ENCODE measurements at places on chromosomes 11 and 22.

DNA sequence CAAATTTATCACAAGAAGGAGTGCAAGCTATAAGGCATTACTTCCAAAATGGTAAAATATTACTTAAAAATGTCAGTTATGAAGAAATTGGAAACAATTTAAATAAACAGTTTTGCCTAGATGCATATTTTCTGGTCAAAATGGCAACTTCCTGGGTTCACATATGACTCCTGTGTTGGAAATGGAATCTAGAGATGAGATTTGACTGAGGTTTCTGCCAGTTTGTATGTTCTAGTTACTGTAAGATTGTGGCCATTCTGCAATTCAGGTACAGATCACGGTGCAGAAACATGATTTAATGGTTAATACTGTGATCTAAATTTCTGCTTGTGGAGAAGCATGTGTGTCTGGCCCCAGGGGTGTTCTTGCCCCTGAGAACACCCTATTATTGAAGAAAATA is 3.4 kb upstream of the OR4C6 start:
- DNase-seq = no peak

- DNase-seq = no peak
Observed at GRCh38 chr22:35316751-35317150, 17.1 kb downstream of the TOM1 start.

DNA sequence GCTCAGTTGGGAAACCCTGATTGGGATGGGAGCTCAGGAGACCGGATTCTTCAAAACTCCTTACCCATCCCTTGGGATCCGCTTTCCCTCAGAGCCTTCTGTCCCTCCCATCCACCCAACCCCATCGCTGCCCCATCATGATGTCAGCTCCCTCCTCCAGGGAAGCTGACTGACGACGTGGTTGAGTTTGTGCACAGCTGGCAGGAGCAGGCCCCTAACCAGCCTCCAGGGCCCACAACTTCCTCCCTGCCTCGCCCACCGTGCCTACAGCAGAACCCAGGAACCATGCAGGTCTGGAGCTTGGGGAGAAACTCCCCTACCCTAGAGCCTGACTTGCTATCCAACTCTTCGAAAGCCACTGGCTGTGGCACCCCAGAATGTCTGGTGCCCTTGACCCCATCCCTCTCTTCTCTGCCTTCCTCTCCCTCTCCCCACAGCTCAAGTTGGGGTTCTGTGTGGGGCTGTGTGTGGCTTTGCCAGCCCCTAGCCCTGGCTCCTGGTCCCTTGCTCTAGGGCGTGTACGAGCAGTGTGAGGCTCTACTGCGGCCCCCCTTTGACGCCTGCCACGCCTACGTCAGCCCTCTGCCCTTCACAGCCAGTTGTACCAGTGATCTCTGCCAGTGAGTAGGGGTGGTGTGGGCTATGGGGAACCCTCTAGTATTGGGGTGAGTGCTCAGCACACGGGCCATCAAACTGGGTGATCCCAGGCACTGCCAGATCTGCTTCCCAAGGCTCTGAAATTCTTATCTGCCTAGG is 11.1 kb downstream of the OTOG start:
- no peak for DNase-seq

GRCh38 chr11:75536786-75537641 is 11.3 kb upstream of the GDPD5 start:
- DNase-seq = no peak

DNA sequence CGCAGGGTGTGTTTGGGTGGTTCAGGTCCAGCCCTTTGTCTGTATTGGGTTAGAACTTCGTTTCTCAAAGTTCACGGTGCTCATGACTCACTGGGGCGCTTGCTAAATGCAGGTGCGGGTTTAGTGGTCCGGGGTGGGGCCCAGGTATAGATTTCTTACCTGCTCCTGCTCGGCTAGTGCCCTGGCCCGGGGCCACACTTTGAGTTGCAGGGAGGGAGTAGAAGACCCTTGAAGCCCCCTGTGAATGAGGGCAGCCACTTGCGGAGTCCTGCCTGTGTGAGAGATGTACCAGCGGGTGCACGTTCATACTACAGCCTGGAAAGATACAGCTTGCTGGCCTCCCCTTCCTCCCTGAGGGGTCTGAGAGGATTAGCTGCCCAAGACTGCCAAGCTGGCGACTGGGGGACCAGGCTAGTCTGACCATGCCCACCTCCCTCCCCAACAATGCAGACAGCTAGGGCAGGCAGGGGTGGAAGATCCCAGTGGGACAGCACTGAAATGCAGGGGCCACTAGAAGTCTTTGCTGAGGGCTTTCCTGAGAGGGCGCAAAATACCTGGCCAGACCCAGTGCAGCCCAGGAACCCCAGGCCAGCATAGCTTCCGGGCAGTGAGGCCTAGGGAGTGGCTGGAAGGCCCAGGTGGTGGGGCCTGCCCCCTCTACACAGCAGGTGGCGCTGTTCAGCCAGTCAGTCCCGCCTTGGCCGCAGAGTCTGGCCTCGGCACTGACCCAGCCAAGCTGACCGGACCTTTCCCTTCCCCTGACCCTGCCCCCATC is 5.1 kb upstream of the MYRF start:
- DNase-seq = peak; percentile 59

DNA sequence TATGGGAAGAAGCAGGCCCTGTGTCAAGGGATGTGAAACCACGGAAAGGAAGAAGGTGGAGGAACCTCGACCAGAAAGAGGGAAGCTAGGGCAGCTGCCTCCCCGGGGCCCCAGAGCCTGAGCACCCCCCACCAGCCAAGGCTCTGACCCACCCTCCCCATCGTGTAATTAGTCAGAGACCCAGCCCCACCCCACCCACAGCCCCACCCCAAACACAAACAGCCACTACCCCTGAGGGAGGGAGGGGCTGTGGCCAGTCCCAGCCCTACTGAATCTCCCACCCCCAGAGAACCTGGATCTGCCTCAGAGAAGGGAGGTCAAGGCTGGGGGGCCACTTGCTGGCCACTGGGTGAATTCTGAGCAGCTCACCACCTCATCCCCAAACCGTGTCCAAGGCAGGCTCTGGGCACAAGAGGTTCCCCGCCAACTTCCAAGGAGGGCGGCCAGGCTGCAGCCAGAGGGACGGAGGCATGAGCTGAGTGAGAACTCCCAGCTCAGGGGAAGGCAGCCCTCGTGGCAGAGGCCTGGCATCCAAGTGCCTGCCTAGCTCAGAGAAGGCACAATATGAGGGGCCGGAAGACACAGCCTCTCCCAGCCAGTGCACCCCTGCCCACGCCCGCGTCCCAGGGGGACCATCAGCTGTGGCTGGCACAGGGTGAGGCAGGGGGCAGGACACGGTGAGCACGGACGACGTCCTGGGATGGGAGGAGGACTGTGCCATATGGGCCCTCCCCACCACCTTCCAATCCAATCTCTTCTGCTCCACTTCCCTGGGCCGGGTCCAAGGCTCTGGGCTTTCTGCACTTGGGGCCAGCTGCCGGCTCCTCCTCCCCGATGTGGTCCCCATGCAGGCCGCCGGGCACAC is 2.7 kb downstream of the PLXNB2 start:
- DNase-seq = no peak

- no peak for DNase-seq
Observed at GRCh38 chr11:19433367-19433766, 192.6 kb upstream of the E2F8 start.

GRCh38 chr22:22558972-22559603 is at the start of gene PRAME:
Gene PRAME (minus strand): TSS chr22:22559265. CDS start chr22:22556832, 2,433 bp downstream.
- peak; percentile 55 for DNase-seq

DNA sequence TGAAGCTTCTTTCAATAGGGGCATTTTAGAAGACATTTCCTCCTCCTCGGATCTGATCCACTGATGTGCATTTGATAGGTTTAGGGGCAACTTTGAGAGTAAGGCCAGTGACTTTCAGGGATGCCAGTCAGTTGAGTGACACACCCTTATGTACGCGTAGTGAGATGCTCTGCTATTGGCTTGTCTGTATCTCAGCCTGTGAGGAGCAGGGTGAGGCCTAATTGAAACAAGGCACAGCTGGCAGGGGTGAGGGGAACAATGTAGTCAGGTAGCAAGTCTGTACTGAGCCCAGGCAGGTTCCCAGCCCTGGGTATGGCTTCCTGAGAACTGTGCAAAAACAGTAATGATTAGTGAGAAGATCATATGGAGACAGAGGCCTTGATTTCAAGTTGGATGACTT is 61.5 kb downstream of the STIM1 start:
- no peak for DNase-seq

GRCh38 chr22:28051787-28052356 is 132.8 kb upstream of the PITPNB start:
- peak; percentile 55 for DNase-seq

GRCh38 chr11:117618302-117618981 is 178.6 kb downstream of the DSCAML1 start:
- no peak for DNase-seq

DNA sequence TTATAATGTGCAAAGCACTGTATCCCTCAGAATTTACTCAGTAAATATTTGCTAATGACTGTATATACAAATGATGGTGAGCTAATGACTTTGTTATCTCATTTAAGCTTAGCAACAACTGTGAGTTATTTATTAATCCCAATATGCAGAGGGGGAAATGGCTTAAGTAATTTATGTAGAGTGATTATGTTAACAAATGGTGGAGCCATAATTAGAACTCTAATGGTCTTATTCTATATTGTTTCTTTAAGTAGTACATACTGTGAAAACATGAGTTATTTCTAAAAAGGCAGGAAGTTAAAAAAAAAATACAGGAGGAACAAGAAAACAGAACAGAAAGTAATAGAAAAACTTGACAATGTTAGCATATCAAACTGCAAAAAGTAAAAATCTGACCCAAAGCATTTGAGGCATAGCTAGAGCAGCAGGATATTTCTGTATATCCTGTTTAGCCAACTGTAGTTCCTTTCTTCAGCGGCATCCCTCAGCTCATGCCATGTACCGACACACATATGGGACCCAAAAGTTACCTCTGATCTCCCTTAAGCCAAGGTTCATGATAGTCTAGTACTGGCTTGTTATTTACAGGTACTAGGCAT is 94.2 kb downstream of the FCHSD2 start:
- DNase-seq = no peak

DNA sequence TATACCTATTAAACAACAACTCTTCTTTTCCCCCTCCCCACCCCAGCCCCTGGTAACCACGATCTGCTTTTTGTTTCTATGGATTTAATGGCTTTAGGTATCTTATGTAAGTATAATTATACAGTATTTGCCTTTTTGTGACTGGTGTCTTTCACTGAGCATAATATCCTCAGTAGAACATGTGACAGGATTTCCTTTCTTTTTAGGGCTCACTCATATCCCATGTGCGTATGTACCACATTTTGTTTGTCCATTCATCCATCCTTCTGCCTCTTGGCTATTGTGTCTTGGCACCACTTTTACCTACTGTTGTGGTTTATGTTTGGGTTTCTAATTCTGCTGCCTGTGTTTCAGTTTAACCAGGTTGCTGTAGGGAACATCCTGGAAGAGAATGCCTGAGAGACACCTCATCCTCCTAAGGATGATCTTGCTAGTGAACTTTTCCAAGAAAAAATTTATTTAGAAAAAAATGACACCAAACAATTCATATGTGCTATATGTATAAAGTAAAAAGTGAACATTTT is 77.6 kb upstream of the SESN3 start:
- no peak for DNase-seq

- no peak for DNase-seq
Observed at GRCh38 chr11:32056438-32056837, 34.4 kb upstream of the RCN1 start.

DNA sequence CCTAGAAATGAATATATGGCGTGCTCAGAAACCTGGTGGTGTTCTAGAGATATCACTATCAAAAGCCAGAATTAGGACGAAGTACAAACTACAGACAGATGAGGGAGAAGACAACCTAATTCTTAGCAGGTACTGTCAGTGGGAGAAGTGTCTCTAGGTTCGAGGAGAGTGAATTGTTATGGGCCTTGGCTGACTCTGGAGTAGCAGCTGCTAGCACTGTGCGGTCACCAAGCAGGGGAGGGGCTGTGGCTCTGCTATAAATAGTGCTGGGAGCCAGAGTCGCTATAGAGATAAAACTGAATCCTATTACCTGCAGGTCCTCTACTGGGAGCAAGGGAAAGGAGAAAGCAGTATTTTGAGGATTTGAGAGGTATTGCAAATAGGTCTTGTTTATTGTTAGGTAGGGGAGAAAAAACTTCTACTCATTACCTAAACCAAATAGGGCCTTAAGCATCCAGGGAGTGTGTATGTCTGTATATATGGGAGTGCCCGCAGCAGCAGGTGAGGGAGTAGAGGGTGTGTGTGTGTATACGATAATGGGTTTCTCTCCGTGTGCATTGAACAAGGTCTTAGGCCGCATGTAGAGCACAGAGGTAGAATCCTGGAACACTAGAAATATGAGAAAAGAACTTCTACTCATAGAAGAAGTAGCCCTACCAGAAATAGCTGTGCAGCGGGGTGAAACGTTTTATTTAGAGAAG is 2.2 kb downstream of the MADD start:
- DNase-seq = no peak

DNA sequence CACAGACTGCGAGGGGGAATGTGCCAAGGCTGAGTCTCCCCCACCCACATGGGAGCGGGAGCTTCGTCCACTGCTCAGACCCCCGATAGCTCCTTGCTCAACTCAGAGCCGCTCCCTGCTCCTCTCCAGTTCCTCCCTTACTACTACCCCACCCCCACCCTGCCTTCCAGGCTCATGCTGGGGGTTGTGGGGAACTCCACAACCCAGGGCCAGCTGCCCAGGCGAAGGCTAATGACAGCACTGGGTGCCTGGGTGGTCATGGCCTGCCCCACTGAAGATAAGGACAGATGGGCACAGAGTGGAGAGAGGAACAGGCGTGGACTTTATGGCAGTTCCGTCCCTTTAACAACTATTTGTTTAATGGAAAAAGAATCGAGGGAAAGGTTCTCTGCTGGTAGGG is 73.7 kb downstream of the PDE2A start:
- no peak for DNase-seq

- no peak for DNase-seq
Observed at GRCh38 chr11:131800452-131800851, 430.0 kb downstream of the NTM start.

DNA sequence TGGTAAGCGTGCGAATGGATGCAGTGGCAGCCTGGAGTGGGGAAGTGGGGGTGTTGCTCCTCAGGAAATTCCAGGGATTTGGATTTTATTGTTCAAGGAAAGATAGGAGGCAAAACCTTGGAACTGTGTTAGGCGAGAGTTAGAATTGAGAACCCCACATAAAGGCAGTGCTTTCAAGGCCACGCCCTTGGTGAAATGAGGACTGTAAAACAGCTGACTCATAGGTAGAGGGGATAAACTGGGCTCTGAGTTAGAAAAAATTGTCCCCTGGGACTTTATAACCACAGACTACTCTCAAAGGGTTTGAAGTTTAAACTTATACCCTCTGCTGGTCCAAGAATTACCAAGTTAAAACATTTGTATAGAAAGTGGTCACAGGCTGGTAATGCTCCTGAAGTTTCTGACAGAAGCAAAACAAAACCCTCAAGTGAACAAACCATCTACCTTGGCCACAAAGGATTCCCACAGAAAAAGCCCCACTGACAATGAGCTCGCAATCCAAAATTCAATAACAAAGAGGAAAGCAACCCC is 250.3 kb upstream of the TBCEL start:
- DNase-seq = no peak

GRCh38 chr11:13378316-13378715 is 84.7 kb downstream of the BTBD10 start:
- no peak for DNase-seq
